ENCODE measurements at places on chromosomes 1 and 21.

- H3K27ac ChIP-seq, result no peak overlapping the region
- no peaks in the 10 kb centered on the region for H3K36me3 ChIP-seq
- no peaks in the 10 kb centered on the region for H3K4me1 ChIP-seq
- H3K27me3 ChIP-seq, result no peaks in the 10 kb centered on the region
- no peak for DNase-seq
- no peak overlapping the region for H3K4me3 ChIP-seq
These were observed 17.2 kb upstream of the PRDX6 start for GRCh38 chr1:173459885-173460284.

DNA sequence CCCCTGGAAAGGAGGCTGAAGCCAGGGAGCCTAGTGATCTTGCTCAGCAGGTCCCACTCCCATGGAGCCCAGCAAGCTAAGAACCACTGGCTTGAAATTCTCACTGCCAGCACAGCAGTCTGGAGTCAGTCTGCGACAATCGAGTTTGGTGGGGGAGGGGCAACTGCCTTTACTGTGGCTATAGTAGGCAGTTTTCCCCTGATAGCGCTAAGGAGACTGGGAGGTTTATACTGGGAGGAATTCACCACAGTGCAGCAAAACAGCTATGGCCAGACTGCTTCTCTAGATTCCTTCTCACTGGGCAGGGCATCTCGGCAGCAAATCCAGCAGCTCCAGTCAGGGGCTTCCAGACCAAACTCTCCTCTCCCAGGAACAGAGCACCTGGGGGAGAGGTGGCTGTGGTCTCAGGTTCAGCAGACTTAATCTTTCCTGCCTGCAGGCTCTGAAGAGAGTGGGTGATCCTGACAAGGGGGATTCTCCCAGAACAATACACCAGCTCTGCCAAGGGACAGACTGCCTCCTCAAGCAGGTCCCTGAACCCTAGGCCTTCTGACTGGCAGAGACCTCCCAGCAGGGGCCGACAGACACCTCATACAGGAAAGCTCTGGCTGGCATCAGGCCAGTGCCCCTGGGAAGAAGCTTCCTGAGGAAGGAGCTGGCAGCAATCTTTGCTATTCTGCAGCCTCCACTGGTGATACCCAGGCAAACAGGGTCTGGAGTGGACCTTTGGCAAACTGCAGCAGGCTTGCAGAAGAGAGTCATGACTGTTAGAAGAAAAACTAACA is 548.5 kb upstream of the NEGR1 start:
- no peak for DNase-seq
- H3K4me3 ChIP-seq, result no peak overlapping the region
- no peaks in the 10 kb centered on the region for H3K27me3 ChIP-seq
- H3K36me3 ChIP-seq, result no peaks in the 10 kb centered on the region
- no peaks in the 10 kb centered on the region for H3K4me1 ChIP-seq

DNA sequence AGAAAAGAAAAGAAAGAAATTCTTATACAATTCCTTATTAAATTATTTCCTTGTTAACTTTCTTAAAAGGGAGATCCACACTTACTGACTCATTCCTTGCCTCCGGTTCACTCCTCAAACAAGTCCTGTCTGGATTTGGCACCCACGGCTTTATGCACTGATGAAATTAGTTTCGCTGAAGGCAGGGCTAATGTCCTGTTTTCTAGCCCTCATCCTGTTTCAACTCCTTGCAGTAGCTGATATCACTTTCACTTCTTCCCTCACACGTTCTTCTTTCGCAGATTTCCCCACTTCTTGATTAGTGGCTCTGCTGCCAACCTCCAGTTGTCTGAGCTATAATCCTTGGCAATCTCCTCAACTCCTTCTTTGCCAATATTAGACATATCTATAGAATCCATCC is 215.2 kb downstream of the URB2 start:
- H3K36me3 ChIP-seq, result no peaks in the 10 kb centered on the region
- no peak for DNase-seq
- H3K27ac ChIP-seq, result no peak overlapping the region
- H3K4me3 ChIP-seq, result no peak overlapping the region
- H3K27me3 ChIP-seq, result no peaks in the 10 kb centered on the region

GRCh38 chr1:21904454-21904703 is 32.7 kb downstream of the HSPG2 start:
- no peak for DNase-seq
- H3K36me3 ChIP-seq, result no peaks in the 10 kb centered on the region
- no peaks in the 10 kb centered on the region for H3K27me3 ChIP-seq

DNA sequence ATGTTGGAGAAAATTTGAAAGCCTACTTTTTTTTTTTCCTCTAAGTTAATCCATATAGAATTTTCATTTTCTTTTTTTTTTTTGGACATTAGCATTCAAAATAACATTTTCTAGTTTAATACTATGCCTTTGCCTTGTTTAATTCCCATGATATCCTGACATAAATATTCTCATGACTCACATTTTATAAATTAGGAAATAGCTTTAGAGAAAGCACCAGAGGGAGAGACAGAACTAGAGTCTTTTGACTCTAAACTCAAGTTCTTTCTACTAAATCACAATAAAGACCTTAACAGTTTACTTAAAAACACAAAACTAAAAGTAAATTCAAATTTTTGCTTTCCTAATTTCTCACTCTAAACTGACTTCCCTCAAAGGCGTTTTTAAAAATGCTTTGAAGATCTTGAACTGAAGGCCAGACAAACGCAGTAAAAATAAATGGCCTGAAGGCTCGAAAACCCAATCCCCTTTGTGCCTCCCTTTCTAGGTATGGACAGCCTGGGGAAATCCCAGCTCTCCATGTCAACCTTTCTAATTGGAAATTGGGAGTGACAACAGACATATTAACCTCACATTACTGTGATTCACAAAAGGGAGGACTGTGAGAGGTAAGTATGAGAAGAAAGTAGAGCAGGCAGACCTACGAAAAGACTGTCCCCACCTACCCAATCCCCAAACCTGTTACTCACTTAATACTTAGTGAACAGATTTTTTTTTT is 104.6 kb downstream of the ENAH start:
- H3K27ac ChIP-seq, result no peak overlapping the region
- no peak overlapping the region for H3K4me3 ChIP-seq
- no peaks in the 10 kb centered on the region for H3K27me3 ChIP-seq
- H3K4me1 ChIP-seq, result no peaks in the 10 kb centered on the region
- DNase-seq, result no peak
- H3K36me3 ChIP-seq, result no peaks in the 10 kb centered on the region

DNA sequence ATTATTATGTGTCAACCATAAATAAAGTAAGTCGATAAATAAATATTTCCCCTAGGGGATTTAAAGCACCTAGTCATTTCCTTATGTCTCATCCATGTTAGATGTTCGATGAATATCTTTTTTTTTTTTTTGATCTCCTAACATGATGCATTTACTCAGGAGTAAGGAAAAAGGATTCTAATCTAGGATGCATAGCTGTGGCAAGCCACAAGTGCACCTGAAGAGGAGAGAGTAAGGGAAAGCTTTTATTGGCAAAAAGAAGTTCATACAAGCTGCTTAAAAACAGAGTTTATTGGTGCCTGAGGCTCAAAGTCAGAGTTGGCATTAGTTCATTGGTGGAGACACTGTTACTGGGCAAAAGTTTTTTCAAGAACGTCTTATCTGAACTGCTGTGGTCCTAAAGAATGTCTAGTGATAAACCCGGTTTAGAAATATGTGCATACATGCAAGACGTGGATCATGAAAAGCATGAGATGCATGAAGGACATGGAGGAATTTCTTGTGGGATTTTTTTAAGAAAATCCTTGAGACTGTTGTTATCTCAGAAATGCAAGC is 51.7 kb downstream of the SWT1 start:
- no peak overlapping the region for H3K4me3 ChIP-seq
- H3K36me3 ChIP-seq, result peaks cover 18% of the 10 kb centered on the region
- no peaks in the 10 kb centered on the region for H3K27me3 ChIP-seq
- no peak overlapping the region for H3K27ac ChIP-seq
- no peak for DNase-seq

DNA sequence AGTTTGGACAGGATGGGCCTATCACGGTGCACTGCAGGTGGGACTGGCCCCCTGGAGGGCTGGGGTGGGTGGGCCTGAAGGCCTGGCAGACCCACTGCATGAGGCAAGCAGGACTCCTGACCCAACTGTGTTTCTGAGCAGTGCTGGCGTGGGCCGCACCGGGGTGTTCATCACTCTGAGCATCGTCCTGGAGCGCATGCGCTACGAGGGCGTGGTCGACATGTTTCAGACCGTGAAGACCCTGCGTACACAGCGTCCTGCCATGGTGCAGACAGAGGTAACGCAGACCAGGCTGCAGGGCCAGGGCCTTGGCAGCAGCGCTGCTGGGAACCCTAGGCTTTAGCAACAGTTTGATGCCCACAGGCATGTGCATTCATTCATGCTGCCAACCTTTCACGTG is 29.0 kb upstream of the KDM4A start:
- peaks cover 15% of the 10 kb centered on the region for H3K4me1 ChIP-seq
- H3K36me3 ChIP-seq, result no peaks in the 10 kb centered on the region
- H3K27ac ChIP-seq, result no peak overlapping the region
- no peaks in the 10 kb centered on the region for H3K27me3 ChIP-seq
- DNase-seq, result no peak
- H3K4me3 ChIP-seq, result no peak overlapping the region

DNA sequence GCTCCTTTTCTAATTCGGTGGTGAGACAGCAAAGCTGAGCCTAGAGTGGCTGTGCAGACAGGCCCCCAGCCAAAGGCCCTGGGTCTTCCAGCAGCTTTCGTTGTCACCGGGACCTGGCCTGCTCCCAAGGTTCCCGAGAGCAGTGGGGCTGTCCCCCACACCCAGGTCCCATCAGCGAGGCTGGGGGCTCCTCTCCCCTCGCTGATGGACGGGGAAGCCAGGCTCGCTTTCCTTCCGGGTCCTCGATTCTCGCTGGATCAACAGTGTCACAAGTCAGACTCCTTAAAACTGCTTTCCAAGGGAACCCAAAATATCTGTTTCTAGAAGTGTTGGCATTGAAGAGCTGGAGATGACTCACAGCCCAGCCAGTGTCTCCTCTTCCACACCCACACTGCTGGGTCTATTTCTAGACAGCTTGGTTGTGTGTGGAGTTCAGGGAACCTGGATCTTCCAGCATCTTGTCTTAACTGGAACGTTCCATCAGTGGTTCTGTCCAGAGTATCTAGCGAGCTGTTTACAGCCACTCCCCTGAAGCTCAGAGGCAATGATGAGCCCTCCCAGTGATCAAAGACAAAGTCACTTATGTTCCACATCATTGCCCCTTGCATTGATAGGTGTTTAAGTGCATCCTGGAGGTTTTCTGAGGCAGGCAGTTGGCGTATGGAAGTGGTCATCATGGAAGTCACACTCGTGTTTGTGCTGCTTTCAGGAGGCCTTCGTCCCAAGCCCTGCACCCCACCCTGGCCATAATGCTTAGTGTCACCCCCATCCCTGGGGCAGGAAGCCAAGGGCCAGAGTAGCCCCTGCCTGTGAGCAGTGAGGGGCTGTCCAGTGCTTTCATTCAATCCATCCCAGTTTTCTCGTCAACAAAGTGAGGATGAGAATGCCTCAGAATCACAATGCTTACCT is 35.2 kb downstream of the RRP1 start:
- no peaks in the 10 kb centered on the region for H3K27me3 ChIP-seq
- no peaks in the 10 kb centered on the region for H3K4me1 ChIP-seq
- H3K4me3 ChIP-seq, result no peak overlapping the region
- no peak for DNase-seq
- H3K36me3 ChIP-seq, result no peaks in the 10 kb centered on the region

GRCh38 chr1:7508052-7508933 is 262.8 kb upstream of the VAMP3 start:
- no peak for DNase-seq
- no peaks in the 10 kb centered on the region for H3K27me3 ChIP-seq
- H3K4me3 ChIP-seq, result no peak overlapping the region
- H3K27ac ChIP-seq, result no peak overlapping the region
- no peaks in the 10 kb centered on the region for H3K36me3 ChIP-seq
- H3K4me1 ChIP-seq, result no peaks in the 10 kb centered on the region

- no peaks in the 10 kb centered on the region for H3K36me3 ChIP-seq
- no peak for DNase-seq
- no peak overlapping the region for H3K27ac ChIP-seq
- H3K4me3 ChIP-seq, result no peak overlapping the region
- H3K4me1 ChIP-seq, result no peaks in the 10 kb centered on the region
These were observed 843.2 kb downstream of the AMY1C start for GRCh38 chr1:104592926-104593325.
